ENCODE measurements at places on chromosomes 11 and 22.

GRCh38 chr22:50712341-50713007 is 25.5 kb upstream of the ACR start:
- DNase-seq = no peak

GRCh38 chr11:113994077-113994954 is 19.4 kb downstream of the HTR3A start:
- DNase-seq = no peak

DNA sequence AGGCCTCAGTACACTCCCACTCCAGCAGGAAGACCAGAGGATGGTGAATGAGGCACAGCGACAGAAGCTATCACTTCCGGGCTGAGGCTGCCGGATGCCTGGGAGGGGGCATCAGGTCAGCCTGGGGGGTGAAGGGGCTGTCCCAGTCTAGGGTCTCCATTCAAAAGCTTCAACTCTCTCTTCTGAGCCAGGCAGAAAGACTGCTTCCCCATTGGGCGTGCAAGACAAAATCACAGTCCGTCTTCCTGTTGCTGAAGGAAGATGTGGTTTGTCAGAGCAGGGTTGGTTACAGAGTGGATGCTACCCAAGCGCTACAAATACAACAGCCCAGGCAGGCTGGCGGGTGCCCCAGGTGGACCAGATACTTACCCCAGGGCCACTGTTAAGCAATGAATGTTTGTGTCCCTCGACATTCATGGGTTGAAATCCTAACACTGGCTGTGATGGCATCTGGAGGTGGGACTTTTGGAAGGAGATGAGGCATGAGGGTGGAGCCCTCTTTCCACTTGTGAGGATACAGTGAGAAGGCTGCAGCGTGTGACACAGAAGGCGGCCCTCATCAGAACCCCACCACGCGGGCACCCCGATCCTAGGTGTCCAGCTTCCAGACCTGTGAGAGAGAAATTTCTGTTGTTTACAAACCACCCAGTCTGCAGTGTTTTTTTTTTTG is 12.0 kb downstream of the UPK3A start:
- no peak for DNase-seq

- no peak for DNase-seq
Measured at GRCh38 chr11:79371152-79371551, 69.7 kb downstream of the TENM4 start.

DNA sequence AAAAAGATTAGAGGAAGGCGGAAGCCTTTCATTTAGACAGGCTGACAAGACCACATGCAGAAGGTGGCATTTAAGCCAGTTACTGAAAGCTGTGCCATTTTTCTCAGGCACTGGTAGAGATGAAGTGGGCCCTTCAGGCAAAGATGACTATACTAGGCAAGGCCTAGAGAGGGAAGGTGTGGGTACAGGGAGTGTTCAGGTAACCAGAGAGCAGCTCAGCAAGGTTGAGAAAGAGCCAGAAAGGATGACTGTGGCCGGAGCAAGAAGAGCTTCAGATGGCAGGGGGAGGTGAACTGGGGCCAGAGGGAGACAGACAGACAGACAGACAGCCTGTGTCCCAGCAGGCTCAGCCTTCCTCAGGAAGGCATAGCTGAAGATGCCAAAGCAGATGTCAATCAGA is 88.1 kb upstream of the NARS2 start:
- no peak for DNase-seq
